ENCODE measurements at places on chromosomes 4 and X.
A peak's percentile ranks its signal among the peaks of the same experiment; 100 is the strongest.

DNA sequence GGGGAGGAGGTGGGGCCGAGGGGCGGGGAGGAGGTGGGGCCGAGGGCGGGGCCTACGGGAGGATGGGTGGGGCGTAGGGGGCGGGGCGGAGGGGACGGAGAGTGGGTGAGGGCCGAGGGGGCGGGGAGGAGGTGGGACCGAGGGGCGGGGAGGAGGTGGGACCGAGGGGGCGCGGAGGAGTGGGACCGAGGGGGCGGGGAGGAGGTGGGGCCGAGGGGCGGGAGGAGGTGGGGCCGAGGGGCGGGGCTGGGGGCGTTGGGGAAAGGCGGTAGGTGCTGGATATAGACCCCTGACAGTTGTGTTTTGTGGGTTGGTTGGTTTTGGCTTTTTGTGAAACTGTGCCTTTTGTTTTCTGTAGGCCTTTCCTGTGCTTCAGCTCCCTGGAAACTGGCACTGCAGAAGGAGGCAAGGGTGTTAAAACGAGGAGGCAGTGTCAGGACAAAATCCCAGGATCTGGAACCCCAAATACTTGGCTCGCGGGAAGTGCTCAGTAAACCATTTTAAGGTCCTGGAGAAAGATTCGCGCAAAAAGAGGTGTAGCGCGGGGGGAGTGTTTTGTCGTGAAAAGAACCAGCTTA is 580 bp upstream of the MMGT1 start:
- DNase-seq = peak; percentile 71

DNA sequence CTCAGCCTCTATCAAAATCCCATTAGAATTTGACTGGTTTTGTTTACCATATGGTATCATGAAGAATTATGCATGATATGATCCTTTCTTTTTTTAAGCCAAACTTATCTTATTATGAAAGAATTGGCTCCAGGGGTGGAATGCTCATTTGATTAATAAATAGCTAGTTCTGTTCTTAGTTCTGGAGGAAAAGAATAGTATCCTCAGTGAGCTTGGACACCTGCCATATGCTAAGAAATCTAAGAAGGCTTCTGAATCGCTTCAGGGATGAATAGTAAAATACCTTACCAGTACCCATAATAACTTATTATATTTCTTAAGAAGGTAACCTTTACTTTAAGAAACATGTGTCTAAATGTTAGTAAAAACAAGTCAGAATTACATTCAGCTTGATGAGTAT is 803.6 kb downstream of the ADGRL3 start:
- DNase-seq = no peak

DNA sequence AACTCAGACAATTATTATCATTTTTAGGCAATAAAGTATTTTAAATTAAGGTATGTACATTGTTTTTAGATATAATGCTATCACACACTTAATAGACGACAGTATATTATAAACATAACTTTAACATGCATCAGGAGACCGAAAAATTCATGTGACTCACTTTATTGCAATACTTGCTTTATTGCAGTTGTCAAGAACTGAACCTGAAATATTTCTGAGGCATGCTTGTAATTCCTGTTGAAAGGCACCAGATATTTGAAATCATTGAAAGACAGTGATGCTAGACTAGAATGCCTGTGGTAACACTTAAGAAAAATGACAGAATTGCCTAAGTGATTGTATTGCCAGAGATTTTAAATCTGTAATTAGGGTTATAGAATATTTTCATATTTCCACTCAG is 175.6 kb upstream of the MAGEB2 start:
- no peak for DNase-seq

GRCh38 chr4:74659576-74660411 is 134.5 kb downstream of the BTC start:
- no peak for DNase-seq

GRCh38 chrX:124289443-124289842 is 43.0 kb upstream of the TEX13D start:
- DNase-seq = no peak

DNA sequence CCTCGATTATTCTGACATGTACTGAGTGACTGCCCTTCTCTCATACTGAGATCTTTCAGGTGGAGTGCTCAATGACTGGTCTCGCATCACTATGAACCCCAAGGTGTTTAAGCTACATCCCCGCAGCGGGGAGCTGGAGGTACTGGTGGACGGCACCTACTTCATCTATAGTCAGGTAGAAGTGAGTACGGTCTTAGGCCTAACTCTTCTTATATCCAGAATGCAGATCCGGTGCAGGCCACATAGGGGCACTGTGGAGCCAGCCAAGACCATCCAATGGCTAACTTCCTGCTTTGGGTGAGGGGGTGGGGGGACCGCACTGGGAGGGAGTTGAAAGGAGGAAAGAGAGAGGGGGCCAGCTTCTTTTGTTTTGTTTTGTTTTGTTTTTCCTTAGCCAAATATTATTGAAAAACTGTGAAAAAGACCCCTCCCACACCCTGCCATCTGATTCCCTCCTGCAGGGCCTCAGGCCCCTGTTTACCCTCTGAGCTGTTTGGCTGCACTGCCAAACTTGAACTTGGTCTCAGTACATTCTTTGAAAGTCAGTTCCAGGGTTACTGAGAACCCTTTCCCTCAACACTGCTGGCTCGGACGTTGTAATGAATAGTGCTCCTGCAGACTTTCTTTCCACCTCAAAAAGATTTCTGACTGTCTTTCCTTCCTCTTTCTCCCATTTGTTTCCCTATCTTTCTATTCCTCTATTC is 16.2 kb downstream of the AWAT2 start:
- no peak for DNase-seq

GRCh38 chr4:5912614-5913019 is 19.7 kb upstream of the CRMP1 start:
- DNase-seq = no peak

- DNase-seq = peak; percentile 71
Measured at GRCh38 chrX:74015379-74016019, 288.5 kb upstream of the ZCCHC13 start.

DNA sequence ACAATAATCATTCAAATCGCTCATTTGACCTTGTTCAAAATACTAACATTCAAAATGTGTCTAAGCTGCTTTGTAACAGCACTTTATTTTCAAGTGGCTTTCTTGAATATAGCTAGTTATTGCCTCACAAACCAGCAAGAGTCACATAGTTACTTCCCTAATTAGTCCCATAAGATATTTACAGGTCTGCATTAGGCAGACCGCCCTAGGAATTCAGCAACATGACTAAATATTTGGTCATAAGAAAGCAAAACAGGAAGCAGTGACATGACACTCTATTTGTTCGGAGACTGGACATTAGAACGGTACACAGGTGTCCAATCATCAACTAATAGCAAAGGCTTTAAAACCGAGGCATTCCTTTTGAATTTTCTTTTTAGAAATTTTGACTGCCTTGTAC is 262.0 kb downstream of the COL25A1 start:
- no peak for DNase-seq
